NAMALWA (cell line): ENCODE measurements at places on chromosomes 6 and 20.
A peak's percentile ranks its signal among the peaks of the same experiment; 100 is the strongest.

GRCh38 chr6:74091136-74091793 lies 395.3 kb downstream of the CD109 start:
- peak; percentile 42 for DNase-seq

- peak; percentile 59 for DNase-seq
These were observed 172.6 kb downstream of the BMP2 start for GRCh38 chr20:6940048-6940447.

DNA sequence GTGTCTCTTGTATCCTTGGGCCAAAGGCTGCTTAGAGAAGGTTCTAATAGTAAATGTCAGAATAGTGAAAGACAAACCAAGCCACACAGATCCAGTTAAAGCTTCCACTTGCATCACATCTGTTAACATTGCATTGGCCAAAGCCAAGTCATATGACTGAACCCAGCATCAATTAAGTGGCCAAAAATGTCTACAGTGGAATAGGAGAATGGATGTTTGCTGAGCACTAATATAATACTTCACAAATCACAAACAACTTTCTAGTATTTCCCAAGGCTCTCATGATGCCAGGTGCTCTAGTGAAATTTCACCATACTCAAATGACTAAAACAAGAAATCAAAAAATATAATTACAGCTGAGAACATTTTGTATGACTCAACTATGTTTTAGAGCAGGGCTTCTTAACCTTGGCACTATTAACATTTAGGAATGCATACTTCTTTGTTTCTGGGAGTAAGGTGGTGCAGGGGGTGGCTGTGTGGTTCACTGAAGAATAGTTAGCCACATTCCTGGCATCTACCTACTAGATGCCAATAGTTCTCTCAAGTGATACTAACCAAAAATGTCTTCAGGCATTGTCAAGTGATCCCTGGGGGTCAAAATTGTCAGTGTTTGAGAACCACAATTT lies 148.0 kb upstream of the SPTLC3 start:
- no peak for DNase-seq

DNA sequence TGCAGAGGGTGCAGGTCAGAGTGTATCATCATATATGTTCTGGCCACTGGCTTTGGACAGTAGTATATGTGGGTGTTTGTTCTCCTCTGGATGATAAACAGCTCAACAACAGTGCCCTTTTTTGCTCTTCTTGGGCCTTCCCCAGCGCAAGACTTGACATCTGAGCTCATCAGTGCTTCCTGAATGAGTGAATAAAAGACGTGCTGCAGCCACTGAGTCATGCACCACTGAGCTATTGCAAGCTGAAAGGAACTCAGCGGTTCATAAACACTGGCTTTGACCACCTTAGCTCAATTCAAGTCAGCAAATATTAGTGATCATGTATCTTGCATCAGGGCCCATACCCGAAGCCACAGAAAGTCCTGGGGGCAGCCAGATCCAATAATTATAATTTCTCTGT lies 105.3 kb upstream of the KCNG1 start:
- no peak for DNase-seq

DNA sequence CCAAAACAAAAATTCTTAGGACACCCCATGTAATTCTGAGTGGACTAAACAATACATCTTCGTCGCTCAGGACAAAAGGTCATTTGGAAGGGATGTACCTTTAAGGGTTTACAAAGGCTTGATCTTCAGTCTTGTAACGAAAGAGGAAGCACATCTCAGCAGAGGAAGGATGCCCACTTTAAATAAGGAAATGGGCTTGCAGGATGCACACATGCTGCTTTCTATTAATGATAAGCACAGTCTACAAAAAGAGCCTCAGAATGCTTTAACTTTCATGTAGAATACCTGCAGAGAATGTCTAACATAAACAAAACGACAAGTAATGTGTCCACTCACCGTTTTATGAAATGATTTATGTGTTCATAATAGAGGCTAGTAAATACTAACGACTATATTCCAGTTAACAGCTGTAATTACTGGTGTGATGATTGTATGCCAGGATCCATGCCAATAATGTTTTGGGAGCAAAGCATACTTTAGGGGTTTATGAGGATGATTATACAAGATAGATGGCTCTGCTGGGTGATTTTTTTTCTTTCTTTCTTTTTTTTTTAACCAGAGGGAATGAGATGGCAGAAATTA lies 216.9 kb downstream of the GMDS start:
- peak; percentile 22 for DNase-seq

- DNase-seq: no peak
These were observed 45.3 kb downstream of the DACT2 start for GRCh38 chr6:168274037-168274952.

DNA sequence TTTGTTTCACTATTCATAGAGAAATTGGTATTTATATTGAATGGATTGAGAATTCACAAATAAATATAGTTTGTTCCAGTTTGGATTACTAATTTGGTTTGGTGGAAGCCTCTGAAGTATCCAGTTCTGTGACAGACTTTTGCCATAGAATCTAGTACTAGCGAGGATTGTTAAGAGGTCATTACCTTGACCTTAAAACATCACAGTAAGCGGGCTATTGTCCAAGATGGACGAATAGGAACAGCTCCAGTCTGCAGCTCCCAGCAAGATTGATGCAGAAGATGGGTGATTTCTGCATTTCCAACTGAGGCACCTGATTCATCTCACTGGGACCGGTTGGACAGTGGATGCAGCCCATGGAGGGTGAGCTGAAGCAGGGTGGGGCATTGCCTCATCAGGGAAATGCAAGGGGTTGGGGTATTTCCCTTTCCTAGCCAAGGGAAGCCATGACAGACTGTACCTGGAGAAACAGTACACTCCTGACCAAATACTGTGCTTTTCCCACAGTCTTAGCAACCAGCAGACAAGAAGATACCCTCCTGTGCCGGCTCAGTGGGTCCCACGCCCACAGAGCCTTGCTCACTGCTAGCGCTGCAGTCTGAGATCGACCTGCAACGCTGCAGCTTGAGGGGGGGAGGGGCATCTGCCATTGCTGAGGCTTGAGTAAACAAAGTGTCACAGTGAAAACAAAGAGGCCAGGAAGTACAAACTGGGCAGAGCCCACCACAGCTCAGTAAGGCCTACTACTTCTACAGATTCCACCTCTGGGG lies 66.4 kb upstream of the NEDD9 start:
- no peak for DNase-seq

- no peak for DNase-seq
These were observed 9.5 kb downstream of the NPEPL1 start for GRCh38 chr20:58702161-58702510.

DNA sequence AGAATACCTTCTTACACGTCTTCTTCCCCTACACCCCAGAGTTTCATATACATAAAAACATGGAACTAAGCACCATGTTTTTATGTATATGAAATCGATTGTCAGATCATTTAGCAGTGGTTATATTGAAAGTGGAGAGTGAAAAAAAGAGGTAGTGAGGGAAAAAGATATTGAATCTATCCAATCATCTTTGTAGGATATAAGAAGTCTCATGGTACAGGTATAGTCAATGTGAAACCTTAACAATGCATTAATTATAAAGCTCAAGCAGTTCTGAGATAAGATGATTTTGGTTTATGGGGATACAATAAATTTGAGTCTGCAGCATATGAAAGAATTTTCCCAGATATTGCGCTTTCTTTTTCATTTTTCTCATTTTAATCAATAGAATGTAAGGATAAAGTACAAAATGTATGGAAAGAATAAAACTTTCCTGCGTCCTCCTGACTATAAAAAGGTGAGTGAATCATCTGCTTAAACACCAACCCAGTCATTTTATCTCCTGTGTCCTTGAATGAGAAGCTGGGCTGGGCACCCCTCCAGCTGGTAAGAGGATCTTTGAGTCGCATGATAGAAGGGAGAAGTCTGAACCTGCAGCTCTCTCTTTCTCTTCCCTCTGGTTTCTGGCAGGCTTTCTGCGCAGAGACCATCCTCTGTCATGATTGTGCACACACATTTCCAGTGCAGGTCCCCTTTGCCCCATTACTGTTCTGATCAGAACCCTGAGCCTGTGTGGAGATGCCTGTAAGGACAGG lies 28.1 kb upstream of the AKIRIN2 start:
- DNase-seq: no peak

GRCh38 chr20:18188434-18188833 lies 50.8 kb downstream of the KAT14 start:
- no peak for DNase-seq

DNA sequence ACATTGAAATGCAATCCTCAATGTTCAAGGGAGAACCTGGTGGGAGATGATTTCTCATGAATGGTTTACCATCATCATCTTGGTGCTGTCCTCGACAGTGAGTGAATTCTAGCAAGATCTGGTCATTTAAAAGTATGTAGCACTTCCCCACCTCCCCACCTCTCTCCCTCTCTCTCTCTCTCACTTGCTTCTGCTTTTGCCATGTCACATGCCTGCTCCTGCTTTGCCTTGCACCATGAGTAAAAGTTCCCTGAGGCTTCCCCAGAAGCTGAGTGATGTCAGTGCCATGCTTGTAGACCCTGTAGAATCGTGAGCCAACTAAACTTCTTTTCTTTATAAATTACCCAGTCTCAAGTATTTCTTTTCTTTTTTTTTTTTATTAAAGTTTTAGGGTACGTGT lies 60.5 kb downstream of the DST start:
- no peak for DNase-seq

GRCh38 chr20:63471002-63471716 lies 1.3 kb downstream of the KCNQ2 start:
- DNase-seq: no peak

GRCh38 chr6:42177514-42178364 lies 4.6 kb downstream of the GUCA1A start:
- no peak for DNase-seq

DNA sequence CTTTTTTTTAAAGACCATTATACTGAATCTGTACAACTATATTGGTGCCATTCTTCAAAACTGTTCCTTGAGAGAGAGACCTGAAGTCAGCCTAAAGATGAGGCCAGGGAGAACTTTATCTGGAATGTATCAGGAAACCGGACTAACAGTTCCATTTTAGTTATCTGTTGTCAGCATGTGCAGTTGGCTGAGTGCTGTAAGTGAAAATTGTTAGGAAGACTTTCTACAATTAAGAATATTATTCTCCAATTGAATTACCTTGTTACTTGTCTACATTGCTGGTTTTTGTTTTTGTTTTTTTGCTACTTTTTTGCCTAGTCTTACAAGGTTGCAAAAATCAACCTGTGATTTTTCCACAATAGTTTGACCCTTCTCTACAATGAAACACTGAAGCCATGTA lies 7.5 kb downstream of the CEP57L1 start:
- DNase-seq: no peak

DNA sequence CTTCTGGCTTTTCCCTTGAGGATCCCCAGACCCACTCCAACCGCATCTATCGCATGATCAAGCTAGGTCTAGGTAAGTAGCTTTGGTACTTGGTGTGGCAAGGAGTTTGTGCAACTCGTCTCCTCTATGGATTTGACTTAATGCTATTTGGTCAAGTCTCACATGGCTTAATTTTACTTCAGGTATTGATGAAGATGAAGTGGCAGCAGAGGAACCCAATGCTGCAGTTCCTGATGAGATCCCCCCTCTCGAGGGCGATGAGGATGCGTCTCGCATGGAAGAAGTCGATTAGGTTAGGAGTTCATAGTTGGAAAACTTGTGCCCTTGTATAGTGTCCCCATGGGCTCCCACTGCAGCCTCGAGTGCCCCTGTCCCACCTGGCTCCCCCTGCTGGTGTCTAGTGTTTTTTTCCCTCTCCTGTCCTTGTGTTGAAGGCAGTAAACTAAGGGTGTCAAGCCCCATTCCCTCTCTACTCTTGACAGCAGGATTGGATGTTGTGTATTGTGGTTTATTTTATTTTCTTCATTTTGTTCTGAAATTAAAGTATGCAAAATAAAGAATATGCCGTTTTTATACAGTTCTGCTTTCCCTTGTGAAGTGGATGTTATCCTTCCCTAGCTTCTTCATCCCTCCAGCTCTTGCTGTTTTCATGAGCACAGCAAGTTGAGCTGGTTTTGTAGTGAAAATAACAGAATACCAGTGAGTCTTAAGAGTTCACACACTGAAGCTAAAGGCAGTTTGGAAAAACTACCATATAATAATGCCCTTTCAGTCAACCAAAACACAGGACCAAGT lies 3.8 kb downstream of the SLC35B2 start:
- DNase-seq: peak; percentile 77

DNA sequence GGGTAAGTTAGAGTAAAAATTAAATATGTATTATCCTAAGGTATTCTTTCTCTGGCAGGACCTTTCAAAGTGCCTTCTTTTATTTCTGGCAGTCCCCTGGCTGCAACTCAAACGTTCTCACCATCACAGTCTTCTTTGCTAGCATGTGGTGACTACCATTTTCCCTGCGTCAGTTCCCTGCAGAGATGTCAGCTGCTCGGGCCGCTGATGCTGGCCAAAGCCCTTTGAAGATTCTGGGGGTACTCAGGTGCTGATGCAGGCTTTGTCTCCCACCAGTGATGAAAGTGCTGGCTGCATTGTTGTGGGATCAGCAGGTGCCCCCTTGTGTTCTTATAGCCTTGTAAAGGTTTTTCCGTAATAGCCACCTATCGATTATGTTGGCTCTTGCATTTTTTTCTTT lies 140.1 kb downstream of the BTBD3 start:
- no peak for DNase-seq

DNA sequence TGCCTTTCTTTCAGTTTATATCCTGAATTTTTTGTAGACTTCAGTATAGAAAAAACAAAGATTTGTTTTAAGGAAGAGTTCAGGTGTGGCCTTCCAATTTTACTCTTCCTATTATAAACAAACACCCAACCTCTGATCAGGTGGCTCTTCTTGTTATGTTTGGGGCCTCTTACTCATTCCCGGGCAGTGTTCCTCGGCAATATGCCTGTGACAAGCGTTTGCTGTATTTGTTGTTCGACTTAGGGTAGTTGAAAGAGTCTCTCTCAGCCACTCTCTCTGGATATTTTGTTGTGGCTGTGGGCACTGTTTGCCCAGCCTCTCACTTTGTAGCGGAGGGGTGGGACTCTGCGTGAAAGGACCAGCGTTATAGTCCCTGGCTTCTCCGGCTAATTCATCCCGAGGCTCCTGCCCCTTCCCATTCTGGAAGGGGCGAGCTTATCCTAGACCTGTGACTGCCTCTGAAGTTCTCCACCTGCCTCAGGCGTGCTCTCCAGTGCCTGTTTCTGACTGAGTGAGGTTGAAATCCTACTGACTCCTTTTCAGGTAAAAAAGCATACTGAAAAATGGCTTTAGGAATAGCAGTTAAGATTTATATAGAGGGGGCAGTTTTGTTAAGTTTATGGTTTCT lies 97.4 kb downstream of the PLCB4 start:
- no peak for DNase-seq

DNA sequence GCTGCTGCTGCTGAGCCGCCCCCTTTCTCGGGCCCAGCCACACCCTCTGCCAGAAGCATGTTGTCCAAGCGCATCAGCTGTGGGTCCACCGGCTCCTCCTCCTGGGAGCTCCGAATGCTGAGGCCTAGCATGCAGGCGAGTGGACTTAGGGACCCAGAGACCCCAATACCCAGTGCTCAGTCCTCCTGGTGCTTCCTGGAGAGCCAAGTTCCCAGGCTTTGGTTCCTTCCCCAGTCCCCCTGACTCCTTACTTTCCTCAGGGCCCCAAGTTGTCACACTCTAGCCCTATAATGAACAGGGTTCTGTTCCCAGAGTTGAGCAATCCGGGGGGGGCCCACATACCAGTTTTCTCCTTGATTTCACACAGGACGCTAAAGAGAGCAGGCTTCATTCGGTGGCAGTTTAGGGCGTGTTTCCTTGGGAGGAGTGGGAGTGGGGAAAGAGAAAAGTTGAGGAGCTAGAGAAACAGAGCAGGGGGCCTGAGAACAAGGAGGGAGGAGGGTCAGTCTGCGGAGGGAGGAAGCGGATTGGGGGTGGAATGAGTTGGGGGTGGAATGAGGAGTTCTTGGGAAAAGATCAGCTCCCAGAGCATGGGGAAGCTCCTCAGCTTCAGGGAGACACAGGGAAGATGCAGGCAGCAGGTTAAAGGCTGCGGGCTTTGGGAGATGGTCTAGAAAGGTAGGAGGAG lies 1.5 kb downstream of the PBX2 start:
- no peak for DNase-seq
